ENCODE measurements at places on chromosomes 5 and 9.

DNA sequence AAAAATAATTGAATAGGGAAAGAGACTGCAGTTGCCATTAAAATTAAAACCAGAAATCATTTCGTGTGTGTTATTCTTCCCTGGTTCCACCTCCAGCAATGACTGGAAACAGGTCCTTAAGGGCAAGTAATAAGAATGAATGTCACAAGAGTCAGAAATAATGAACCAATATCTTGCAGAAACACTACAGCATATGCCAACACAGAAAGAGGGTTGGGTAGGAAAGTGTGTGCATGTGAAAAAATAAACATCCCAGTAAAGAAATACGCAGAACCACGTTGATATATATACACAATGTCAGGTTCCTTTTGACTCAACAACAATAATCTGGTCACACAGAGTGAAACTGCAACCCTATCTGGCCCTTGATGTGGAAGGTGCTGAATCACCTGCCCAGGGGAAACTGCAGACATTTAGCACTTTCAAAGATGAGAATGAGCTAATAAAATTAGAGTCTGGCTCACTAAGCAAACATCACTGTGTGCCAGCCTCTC is 15.0 kb downstream of the HMHB1 start:
- no peak for DNase-seq

DNA sequence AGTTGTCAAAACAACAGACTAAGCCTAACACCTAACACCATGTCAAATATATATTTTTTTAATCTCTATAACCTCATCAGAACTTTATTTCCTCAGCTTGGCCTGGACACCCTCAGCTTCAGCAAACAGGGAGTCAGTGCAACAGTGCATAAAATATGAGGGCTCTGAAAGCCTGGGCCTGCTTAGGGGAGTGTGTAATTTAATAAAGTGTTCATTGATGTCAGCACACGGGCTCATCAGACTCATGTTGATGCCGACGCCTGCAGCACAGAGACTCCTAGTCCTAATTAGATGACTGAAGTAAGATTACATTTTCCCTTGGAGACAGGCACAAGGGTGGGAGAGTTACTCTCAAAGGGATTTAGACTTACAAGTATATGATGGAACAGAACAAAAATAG is 37.8 kb downstream of the CDH10 start:
- no peak for DNase-seq

GRCh38 chr9:80867731-80868130 is 821.6 kb downstream of the TLE1 start:
- no peak for DNase-seq

GRCh38 chr9:97918611-97919010 is 3.7 kb downstream of the TRMO start:
- DNase-seq = no peak

DNA sequence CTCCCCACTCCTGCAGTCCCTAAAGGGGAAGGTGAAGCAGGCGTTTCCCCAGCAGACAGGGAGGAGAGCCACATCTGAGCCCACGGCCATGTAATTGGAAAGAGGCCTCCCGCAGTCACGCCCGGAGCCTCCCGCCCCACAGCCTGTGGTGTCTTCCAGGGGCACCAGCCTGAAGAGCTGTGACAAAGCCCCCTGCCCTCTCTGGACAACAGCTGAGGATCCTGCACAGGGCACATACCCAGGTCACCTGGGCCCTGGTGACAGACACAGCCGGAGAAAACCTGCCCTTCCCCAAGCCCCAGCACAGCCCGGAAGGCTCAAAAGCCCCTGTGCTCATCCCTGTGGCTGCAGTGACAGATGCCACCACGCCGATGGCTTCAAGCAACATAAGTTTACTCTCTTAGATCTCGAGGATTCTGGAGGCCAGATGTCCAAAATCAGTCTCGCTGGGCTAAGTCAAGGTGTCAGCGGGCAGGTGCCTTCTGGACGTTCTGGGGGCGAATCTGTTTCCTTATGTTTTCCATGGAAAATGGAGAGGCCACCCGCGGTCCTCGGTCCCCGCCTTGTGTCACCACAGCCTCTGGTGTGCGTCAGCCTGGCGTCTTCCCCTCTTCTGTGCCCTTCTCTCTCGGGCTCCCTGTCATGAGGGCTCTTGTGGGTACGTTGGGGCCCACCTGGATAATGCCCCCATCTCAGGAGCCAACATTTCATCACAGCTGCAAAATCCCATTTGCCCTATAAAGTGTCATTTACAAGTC is 71.5 kb downstream of the PSMB7 start:
- no peak for DNase-seq

DNA sequence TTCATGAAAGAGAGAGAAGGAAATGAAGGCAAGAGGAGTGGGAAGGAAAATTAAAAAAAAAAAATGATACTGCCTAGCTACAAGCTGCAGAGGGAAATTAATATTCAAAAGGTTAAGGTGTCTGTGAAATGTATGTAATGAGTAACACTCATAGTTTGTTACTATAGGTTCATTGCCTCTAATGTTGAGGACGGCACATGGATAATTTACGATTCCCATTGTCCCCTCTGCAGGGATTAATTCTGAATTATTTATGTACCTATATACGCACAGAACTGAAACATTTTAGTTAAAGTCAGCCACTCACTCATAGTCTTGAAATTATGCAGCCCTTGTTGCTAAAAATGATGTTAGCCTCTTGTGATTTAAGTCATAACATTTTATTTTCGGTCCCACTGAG is 869.1 kb downstream of the NR2F1-AS1 start:
- DNase-seq = no peak

GRCh38 chr5:133970325-133970909 is 2.0 kb upstream of the C5orf15 start:
- no peak for DNase-seq

GRCh38 chr5:74822288-74822687 is 43.9 kb downstream of the FAM169A start:
- no peak for DNase-seq

DNA sequence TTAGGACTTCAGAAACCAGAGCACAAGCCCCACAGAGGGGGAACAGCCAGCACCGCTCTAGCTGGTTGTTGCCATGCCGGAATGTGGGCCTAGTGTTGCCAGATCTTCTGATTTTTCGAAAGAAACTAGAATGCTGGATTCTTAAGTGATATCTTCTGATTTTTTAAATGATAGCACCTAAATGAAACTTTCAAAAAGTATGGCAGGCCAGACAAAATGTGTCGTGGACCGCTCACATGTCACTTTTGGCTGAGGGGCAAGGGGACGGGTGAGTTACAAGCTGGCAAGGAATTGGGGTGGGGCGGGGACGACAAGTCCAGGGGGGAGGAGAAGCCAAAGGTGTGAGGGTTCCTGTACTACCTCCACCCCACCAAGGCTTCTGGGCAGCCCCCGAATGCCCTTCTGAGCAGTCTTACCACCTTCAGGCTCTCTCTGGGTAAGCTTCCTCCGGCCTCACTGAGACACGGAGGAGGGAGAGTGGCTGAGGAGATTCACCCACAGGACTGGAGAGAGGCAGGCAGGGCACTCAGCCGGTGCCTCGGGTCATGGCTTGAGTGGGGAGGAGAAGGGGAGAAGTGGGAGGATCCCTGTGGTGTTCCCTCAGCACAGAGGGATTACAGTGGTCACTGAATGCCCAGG is 10.3 kb downstream of the B4GALT7 start:
- DNase-seq = no peak

- no peak for DNase-seq
These were observed 52.0 kb upstream of the DAPK1 start for GRCh38 chr9:87445646-87446045.

- no peak for DNase-seq
These were observed 15.4 kb downstream of the TSPAN17 start for GRCh38 chr5:176662371-176663333.

DNA sequence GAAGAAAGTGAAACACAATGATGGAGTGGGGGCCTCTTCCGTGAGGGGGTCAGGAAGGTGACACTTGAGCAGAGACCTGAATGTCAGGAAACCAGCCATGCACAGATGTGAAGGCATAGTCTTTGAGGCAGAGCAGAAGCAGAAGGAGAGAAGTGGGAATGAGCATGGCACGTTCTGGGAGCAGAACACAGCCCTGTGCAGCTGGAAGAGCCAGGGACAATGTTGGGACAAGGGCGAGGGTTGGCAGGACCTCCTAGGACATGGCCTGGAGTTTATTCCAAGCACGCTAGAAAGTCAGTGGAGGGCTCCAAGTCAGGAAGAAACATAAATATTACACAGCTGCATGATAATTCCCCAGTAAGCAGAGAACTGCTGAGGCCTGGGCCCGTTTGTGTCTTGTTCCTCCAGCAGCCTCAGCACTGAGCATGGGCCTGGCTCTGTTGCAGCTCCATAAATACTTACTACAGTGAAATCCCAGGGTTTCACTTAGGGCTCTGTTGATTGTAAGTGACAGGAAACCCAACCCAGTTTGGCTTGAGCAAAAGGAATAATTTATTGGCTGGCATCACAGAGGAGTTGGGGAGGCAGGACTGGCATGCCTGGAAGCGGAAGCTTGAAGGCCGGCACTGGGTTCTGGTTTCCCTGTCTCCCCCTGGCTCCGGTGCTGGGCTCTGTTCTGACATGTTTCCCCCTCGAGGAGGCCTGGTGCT is 66.2 kb downstream of the MVB12B start:
- DNase-seq = no peak

DNA sequence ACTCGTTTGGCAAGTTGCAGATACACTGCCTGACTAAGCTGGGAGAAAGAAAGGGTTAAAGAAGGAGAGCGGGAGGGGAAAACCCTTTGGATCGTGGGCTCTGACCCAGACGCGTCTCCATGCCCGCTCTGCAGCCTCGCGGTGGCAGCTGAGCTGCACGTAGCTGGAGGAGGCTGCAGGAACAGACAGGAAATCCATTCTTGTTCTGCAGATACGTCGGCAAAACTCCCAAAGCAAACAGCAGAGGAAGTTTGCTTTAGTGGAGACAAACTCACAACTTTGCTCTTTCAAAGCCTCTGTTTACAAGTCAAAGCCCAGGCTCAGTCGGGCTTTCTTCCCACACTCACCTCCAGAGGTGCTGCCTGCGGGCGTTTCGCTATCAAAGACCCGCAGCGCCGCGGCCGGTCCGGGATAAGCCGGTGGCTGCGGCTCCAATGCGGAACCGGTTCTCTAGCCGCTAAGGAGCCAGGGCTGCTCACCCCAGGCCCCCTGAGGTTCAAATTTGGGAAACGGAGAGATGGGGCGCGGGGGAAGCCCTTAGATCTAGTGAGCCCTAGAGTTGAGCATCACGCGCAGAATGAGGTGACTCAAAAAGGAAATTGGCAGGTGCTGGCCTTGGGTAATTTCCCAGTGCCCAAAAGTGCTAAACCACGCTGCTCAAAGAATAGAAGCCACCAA is 60.7 kb downstream of the MAT2B start:
- peak; percentile 24 for DNase-seq

DNA sequence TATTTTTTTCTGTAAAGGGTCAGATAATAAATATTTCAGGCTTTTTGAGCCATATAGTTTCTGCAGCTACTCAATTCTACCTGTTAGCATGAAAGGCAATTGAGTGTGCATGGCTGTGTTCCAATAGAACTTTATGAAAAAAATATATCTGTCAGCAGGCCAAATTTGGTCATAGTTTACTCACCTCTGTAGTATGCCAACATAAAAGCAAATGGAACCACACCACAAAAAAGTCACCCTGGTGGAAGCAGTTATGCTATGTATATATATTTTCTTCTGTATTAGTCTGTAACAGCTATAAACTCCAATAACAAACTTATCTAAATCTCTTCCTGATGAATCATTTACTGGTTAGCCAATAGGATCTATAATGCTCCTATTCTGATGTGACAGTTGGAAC is 3.4 kb downstream of the SLC38A9 start:
- no peak for DNase-seq

DNA sequence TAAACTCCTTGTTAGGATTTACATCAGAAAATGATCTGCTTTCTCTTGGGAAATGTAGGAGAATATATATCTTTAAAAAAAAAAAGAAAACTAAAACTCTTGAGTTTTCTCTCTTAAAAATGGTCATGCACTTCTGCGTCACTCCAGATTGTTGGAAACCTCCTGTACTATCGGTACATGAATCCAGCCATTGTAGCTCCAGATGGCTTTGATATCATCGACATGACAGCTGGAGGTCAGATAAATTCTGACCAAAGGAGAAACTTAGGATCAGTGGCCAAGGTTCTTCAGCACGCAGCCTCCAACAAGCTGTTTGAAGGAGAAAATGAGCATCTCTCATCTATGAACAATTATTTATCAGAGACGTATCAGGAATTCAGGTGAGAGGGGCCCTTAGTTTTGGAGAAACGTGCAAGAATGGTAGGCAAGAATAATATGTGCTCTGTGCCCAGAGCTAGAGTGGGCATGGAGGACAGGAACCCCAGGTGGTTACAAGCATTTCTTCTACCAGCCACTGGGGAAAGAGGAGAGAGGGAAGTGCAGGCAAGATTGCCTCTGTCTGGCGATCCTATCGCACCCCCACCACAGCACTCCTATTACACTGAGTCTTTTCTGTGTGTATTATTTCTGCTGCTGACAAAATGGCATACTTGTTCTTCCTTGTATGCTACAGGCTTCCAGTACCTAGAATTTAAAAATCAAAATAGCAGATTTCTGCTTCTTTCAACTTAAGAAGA is 41.4 kb upstream of the F2R start:
- no peak for DNase-seq

DNA sequence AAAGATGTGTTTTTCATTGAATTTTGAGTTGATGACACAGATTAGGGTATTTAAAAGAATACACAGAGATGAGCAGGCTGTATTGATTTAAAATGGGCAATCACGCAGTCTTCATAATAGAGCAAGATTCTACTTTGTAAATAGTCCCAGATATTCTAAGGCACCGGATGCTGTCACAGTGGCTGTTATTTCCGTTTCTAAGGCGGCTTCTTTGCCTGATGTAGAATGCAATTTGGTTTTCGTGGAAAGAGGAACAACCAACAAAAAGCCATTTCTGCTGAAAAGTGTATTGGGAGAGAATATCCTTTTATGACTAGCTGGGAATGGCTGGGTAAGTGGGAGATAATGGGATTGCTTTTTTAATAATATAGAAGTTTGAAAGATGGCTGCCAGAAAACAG is 17.5 kb downstream of the PRKACG start:
- DNase-seq = no peak

DNA sequence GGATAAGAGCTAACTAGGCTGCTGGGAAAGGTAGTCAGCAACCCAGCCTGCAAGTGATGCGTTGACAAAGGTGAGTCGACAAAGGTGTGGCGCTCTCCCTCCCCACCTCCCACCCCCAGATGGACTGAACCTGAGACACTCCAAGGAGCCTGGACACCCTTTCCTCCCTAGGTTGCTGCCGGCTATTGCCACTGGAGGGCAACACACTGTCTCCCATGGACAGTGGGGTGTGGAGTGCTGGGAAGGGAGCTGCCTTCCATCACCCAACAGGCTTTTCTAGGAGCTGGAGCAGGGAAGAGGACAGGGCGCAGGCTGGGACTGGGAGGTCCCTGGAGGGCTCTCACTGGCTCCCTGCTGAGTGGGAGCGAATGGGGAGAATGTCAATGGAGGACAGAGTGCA is 75.4 kb upstream of the ARAP3 start:
- DNase-seq = no peak

DNA sequence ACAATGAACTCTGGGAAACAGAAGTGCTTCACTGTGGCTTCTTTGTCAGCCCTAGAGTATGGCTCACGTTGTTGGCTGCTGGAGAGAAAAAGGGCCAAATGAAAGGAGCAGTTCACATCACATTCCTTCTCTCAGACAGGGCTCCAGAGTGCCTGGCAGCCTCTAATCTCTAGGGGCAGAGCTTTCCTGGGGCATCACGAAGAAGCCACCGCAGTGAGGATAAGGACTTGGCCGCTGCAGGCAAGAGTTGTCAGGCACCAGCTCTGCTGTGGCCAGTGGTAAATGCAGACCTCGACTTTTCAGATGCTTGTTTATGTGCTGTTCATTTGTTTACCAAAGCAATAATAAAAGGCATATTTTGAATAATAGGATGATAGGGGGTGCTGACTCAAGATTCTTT is 227.2 kb downstream of the ICE1 start:
- DNase-seq = no peak

Data from activated T-cell treated with anti-CD3 and anti-CD28 coated beads, Interleukin-2, amount 50 U/mL, for 1 hour (primary cell).